ENCODE measurements at places on chromosomes 7 and 10.
A peak's percentile ranks its signal among the peaks of the same experiment; 100 is the strongest.

DNA sequence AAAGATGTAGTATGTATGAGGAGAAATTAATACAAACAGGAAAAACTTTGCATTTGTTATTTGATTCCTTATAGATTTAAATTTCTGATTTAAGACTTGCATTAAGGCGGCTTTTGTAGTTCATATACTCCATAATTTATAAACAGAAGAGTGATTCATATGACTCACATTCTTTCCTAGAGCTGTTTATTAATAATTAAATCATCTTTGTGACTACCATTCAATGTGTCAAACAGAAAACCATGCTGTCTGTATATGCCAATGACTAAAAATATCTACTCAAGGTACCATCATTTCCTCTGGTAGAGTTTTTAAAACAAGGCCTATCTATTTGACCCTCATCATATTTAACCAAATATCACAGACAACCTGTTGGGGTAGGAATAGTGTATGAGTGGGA, 501.7 kb downstream of the PARD3 start:
- DNase-seq: peak; percentile 11

DNA sequence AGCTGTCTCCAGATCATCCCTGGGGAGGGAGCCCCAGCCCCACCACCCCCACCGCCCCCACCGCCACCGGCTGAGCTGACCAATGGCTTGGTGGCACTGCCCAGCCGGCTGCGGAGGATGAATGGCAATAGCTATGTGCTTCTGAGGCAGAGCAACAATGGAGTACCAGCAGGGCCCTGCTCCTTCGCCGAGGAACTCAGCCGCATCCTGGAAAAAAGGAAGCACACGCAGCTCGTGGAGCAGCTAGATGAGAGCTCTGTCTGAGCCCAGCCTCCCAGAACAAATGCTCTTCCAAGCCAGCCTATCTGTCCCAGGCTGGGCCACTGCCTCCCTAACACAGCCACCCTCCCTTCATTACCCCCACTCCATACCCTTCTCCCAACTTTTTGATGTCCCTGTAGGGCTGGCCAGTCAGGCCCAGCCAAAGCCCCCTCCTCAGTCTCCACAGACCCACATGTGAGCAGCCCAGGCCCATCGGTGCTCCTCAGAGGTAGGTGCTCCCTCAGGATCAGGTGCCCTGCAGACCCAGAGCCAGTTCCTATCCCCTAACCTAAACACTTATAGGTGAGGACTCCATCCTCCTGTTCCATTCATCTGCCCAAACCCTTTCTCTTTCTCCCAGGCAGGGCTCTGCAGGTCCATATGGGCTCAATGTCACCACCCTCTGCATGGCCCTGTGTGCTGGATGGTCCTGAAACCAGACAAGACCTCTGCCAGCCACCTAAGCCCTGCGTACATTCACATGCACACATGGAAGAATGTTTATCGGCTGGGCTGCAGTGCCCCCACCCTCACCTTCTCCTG, 3.2 kb downstream of the MRPL43 start:
- DNase-seq: no peak

- no peak for DNase-seq
Measured at GRCh38 chr10:104630731-104631130, 10.4 kb upstream of the SORCS3 start.

DNA sequence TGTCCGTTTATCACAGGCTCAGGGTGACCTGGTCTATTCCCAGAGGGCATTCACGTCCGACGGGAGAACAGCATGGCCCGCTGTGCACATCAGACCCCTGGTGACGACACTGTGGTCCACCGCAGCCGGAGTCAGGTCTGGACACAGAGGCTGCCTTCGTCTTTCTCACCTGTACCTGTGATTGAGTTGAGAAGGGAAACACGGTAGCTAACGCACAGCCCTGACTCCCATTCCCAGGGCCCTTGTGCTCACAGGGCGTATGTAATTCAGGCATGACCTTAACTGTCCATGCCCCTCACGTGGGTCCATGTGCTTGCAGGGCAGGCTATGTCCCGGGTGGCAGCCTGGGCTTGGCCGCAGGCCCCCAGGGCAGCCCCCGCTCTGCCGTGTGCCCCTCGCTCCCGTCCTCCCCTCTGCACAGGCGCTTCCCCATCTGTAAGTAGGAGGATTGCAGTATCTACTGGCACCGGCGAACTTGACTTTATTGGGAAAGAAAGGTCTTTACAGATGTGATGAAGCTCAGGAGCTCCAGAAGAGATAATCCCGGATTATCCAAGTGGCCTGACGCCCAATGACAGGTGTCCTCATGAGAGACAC, 221.3 kb upstream of the TCERG1L start:
- DNase-seq: no peak

DNA sequence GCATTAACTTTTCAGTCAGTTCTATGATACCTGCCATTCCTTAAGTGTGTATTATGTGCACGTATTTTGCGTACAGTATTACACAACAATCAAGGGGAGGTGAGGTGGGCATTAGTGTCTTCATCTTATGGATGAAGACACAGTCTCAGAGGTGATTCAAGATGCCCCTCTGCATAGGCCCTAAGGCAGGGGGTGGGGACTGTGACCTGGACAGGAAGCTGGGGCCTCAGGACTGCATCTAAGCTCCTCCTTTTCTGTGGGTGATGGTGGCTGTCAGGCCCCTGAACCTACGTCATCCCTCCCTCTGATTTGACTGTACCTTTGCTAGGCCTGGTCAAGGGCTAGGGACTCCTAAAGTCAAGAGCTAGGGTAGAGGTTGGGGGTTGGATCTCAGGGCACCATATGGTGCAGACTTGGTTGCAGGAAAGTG, 38.9 kb downstream of the HK1 start:
- no peak for DNase-seq

DNA sequence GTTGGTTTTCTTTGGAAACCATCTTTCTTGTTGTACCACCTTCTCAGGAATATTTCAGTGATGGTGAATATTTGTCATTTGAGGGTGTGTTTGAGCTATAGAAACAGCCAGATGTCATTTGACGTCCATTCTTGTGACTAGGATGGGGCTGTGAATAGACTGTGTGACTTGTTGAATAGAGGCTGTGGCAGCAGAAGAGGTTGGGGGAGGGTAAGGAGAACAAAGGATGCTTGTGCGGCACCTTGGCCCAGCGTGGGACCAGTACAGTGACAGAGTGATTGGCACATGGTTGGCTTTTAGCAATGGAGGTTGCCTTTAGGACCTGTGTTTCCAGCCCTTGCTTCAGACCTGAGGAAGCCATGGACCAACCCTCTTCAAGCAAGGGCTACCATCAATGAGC, 11.3 kb downstream of the DMBT1 start:
- DNase-seq: no peak

DNA sequence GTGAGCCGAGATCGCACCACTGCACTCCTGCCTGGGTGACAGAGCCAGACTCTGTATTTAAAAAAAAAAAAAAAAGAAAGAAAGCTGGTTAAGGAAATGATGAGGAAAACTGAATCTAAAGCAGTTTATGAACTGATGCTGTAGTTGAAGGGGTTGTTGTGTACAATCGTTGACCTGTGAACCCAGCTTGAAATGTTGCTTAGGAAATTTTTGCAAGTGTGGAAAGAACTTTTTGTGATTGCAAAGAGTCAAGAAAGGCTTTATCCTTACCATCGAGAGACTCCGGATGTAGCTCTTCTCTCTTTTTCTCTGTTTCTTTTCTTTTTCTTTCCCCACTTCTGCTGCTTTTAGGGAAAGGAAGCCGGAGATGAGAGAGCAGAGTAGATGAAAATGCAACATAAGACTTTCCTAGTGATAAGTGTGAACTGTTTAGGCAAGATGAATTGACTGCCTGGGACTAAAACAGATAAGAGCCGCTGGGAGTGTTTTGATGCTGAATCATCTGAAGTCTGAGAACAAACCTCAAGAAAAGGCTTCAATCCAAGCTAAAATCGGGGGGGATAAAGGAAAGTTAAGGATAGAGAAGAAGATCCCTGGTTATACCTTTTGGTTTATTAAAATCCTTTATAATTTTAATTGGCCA, 69.0 kb downstream of the TAF3 start:
- DNase-seq: no peak

GRCh38 chr7:96285579-96285978, 36.3 kb downstream of the SLC25A13 start:
- DNase-seq: peak; percentile 59

DNA sequence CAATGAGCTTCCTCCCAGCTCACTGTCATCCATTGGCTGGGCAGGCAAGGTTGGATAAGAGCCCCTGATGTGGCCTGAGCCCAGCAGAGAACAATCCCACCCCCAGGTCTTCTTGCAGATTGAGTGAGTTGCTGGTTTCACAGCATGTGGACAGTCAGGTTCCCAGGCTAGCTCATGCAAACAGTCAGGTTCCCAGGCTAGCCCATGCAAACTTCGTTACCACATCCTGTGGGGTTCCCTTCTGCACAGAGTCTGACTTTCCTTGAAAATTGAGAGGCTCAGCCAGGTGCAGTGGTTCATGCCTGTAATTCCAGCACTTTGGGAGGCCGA, 67.1 kb downstream of the TMEM130 start:
- DNase-seq: no peak

Measured in KBM-7 (cell line).